ENCODE measurements at places on chromosomes 11 and 22.

- H3K4me1 ChIP-seq: no peaks in the 10 kb centered on the region
- H3K36me3 ChIP-seq: peaks cover 5% of the 10 kb centered on the region
- ATAC-seq: no peak
- no peak overlapping the region for H3K4me3 ChIP-seq
- no peak overlapping the region for H3K27ac ChIP-seq
Measured at GRCh38 chr11:17658211-17658610, 61.2 kb upstream of the MYOD1 start.

DNA sequence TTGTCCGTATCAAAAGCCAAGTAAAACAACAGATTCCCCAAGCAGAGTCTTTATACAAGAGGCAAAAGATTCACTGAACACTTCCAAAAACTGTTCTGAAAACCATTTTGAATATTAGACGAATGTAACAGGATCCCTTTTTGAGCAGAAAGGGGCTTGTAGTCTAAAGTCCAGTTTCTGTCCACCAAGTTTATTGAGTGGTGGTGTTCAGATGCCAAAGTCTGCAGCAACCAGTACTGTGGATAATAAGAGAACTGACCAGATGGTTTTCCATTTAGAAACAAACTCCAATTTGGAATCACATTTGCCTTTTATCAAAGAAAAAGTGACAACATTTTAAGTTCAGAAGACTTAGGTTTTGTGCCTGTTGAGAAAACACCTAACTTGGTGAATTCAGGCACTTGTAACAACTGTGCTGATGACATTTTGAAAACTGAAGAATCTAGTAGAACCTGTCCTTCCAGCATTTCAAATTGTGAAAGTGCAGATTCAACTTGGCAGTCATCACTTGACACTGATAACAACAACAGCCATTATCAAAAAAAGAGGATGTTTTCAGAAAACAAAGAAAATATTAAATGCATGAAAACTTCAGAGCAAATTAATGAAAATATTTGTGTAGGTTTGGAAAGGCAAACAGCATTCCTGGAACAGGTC lies 217.1 kb downstream of the CSNK2A3 start:
- H3K27me3 ChIP-seq: peaks cover 22% of the 10 kb centered on the region
- no peak overlapping the region for H3K27ac ChIP-seq
- no peaks in the 10 kb centered on the region for H3K4me1 ChIP-seq
- H3K36me3 ChIP-seq: no peaks in the 10 kb centered on the region
- H3K4me3 ChIP-seq: no peak overlapping the region
- no peak for ATAC-seq

DNA sequence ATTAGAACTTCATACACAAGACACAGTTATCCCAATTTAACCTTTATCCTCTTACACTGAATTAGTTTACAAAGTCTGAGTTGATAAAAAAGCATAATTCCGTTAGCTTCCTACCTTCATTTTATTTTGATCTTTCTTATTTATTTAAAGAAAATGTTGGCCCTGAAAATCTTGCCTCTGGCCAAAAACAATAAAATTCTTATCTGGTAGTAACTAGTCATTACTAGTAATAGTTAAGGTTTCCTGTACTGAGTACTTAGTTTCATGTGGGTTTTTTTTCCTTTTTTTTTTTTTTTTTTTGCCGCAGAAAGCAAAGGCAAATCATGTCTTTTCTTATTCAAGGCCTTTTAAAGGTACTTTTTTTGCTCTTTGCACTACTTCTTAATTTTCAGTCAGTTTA lies 120.6 kb downstream of the PAX6 start:
- no peaks in the 10 kb centered on the region for H3K4me1 ChIP-seq
- no peak overlapping the region for H3K27ac ChIP-seq
- no peak overlapping the region for H3K4me3 ChIP-seq
- peaks cover 22% of the 10 kb centered on the region for H3K36me3 ChIP-seq
- ATAC-seq: no peak
- H3K27me3 ChIP-seq: no peaks in the 10 kb centered on the region

GRCh38 chr22:45946805-45947600 lies 30.0 kb downstream of the WNT7B start:
- no peaks in the 10 kb centered on the region for H3K36me3 ChIP-seq
- H3K27me3 ChIP-seq: peaks cover 34% of the 10 kb centered on the region
- peak overlapping the region; percentile 7 for H3K4me3 ChIP-seq
- peak; percentile 35 for ATAC-seq

DNA sequence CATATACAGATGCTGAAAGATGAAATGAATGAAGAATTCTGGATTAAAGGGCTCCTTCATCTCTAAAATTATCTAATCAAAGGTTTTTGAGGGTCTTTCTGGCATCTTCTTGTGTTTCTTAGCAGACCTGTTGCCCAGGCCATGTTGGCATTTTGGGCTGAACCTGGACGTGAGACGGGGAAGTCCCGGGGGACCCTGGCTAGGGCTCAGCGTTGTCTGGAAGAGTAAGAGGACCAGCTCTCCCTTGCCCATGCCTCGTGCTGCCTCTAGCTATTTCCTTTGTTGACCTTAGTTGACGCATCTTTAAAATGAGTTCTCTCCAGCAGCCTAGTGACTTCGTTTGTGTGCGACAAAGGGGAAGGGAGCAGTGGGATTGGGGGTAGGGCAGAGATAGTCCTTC lies 152.2 kb downstream of the ST3GAL4 start:
- H3K27me3 ChIP-seq: peaks cover 41% of the 10 kb centered on the region
- no peak overlapping the region for H3K27ac ChIP-seq
- H3K4me1 ChIP-seq: no peaks in the 10 kb centered on the region
- no peak for ATAC-seq

GRCh38 chr11:4809246-4809645 lies 5.1 kb upstream of the OR52R1 start:
- ATAC-seq: no peak
- no peak overlapping the region for H3K27ac ChIP-seq
- H3K36me3 ChIP-seq: no peaks in the 10 kb centered on the region
- no peak overlapping the region for H3K4me3 ChIP-seq
